ENCODE measurements at places on chromosomes 7 and 10. TPM values are rescaled to one million over a fixed set of nuclear protein-coding genes. Genes with fewer than 3 reads are reported as not detected.
A peak's percentile ranks its signal among the peaks of the same experiment; 100 is the strongest.

The TLX1 gene
- total RNA-seq = not detected

The LRWD1 gene
- 11.0 TPM for total RNA-seq

The HHEX gene
- 6.1 TPM for total RNA-seq

The PNLIPRP2 gene
- not detected for total RNA-seq

The CFAP70 gene
- total RNA-seq = 1.5 TPM

The ANKRD7 gene
- 1.5 TPM for total RNA-seq

The ASB13 gene
- total RNA-seq = 17.4 TPM

The LRRC18 gene
- total RNA-seq = not detected

The TMEM236 gene
- not detected for total RNA-seq

The EPO gene
- not detected for total RNA-seq

DNA sequence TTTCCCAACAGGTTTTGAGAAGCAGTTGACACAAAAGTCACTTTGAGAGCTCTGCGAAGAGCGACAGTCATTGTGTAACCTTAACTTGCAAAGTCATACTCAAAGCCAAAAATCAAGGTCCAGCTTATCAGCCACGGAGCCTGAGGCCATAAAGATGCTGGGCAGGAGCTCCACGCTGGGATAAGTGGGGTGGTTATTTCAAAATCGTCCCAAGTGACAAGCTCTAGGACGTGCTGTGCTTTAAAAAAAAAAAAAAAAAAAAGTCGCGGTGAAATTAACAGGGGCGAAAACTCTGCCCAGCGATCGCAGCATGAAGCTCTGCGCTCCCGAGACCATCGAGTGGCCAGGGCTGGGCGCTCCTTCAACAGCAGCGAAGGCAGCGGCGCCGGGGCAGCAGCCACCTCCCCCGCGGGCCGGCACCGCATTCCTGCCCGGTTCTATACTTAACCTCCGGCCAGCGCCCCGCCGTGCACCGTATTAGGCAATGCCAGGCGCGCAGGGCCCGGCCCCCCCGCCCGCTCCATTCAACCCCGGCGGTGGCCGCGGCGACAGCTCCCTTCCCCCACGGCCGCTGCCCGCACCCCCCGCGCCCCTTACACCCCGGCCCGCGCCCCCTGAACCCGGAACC, 657 bp downstream of the HACD1 start:
- no peaks in the 10 kb centered on the region for H3K36me3 ChIP-seq
- no peaks in the 10 kb centered on the region for H3K27me3 ChIP-seq
- peaks cover 11% of the 10 kb centered on the region for H3K4me1 ChIP-seq
- H3K4me3 ChIP-seq = peak overlapping the region; percentile 97
- H3K27ac ChIP-seq = peak overlapping the region; percentile 80

GRCh38 chr7:139661043-139661440, 116.8 kb downstream of the HIPK2 start:
- DNase-seq = no peak
- no peaks in the 10 kb centered on the region for H3K27me3 ChIP-seq
- H3K4me3 ChIP-seq = no peak overlapping the region
- H3K36me3 ChIP-seq = no peaks in the 10 kb centered on the region

GRCh38 chr10:44384601-44385025, 284 bp downstream of the CXCL12 start:
- peak overlapping the region; percentile 86 for H3K4me3 ChIP-seq
- H3K27ac ChIP-seq = peak overlapping the region; percentile 79
- no peaks in the 10 kb centered on the region for H3K27me3 ChIP-seq
- peak; percentile 81 for DNase-seq

DNA sequence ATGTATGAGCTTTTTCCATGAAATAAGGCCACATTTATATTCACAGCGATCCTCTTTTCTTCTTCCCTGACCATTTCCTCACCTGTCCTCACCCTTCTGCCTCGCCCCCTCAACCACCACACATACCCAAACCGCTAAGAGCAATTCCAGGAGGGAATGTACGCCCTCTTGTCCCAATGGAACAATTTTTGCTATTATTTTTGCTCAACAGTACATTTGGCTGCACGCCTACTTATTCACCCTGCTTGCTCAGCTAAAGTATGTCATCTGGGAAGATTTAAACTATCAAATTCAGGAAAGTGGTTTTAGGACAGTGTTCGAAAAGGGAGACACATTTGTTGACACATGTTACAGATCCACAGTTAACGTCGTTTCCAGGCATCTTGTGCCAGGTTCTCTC, 252.7 kb downstream of the NEBL start:
- H3K36me3 ChIP-seq = no peaks in the 10 kb centered on the region
- no peaks in the 10 kb centered on the region for H3K27me3 ChIP-seq
- DNase-seq = no peak

DNA sequence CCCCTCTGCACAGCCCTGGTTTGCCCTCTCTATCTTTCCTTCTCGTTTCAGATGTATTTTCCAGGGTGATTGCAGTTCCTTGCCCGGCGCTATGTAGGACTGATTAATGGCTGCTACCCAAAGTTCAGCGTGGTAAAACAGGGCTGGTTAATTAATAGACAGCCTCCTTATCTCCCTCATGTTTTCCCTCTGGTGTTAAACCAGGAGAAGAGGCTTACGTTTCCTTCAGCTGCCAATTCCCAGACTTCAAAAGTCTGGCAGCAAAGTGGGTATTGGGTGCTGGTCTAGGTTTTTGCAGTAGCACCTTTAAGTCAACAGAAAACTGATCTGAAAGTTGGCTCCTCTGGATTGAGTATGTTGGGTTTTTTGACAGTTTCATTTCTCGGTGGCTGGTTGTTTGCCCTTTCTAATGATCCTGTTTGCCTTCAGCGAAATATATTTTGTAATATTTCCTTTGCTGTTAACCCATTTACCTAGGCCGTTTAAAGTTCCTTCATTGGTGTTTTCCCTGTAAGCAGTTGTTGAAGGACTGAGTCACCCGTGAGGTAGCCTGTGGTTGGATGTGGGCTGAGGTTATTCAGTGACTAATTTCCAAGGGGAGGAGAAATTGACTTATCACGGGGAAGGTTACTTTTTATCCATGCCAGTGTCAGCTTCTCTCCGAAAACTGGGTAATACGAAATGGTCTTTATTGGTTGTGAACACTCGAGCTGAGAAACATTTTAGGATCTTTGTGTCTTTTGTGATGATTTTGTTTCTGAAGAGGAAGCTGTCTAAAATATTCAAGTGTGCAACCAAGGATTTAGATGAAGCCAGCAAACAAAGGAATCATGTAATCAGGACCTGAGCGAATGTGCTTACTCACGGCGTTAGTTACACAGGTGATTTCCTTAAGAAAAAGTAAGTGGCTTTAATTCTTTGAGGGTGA, 257.2 kb downstream of the KIAA1217 start:
- H3K27me3 ChIP-seq = no peaks in the 10 kb centered on the region
- H3K4me3 ChIP-seq = no peak overlapping the region
- peak overlapping the region; percentile 70 for H3K27ac ChIP-seq
- H3K36me3 ChIP-seq = no peaks in the 10 kb centered on the region
- no peak for DNase-seq

DNA sequence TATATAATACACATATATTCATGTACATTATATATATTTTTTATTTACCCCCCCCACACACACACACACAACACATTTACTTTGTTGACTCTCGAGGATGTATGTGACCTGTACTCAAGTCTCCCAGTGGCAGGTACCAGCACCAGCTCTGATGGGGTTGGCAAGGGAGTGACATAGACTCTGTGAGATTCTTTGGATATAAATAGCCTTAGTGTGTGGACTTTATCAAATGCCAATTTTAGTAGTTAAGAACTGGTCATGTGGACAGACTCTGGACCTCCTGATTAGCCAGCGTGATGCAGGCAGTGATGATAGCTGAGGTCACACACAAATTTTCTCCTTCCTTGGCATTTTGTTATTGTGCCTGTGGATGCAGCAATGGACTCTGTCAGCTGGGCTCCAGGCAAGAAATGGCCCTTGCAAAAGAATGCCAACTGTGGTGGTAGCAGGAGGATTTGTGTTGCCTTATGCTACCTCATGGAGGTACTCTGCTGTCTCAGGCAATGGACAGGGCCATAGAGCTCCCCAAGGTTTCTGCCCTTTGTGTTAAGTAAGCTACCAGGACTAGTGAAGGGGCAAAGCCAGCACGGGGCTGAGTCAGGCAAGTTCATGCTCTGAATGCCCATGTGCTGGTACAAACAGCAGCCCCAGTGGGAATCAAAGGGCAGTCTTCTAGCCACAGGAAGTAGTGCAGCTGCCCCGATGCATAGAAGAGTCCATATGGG, 224.6 kb upstream of the ZWINT start:
- H3K27ac ChIP-seq = no peak overlapping the region
- no peaks in the 10 kb centered on the region for H3K4me1 ChIP-seq
- H3K27me3 ChIP-seq = no peaks in the 10 kb centered on the region

DNA sequence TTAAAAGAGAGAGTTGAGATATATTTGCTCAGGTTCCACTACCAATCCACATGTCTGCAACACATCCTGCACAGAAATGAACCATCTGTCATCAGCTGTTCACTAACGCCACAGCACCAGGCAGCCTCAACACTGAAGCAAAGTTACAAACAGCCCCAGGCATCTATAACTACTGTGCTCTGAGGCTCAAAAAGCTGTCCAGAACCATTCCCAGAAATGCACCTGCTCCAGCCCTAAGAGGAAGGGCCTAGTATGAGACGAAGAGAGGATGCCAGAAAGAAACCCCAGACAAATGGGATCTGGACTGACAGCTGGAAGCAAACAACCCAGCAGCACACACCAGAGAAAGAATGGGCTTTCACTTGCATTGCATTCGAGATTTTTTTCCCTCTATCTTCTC, 159.3 kb downstream of the ELMO1 start:
- H3K36me3 ChIP-seq = no peaks in the 10 kb centered on the region
- H3K4me1 ChIP-seq = peaks cover 41% of the 10 kb centered on the region
- no peaks in the 10 kb centered on the region for H3K27me3 ChIP-seq
- no peak for DNase-seq
- no peak overlapping the region for H3K4me3 ChIP-seq

- no peaks in the 10 kb centered on the region for H3K27me3 ChIP-seq
- no peaks in the 10 kb centered on the region for H3K4me1 ChIP-seq
- no peaks in the 10 kb centered on the region for H3K36me3 ChIP-seq
- no peak overlapping the region for H3K4me3 ChIP-seq
- DNase-seq = no peak
- H3K27ac ChIP-seq = no peak overlapping the region
Measured at GRCh38 chr10:132912713-132913558, 29.4 kb downstream of the CFAP46 start.

- no peak overlapping the region for H3K4me3 ChIP-seq
- no peak overlapping the region for H3K27ac ChIP-seq
- no peaks in the 10 kb centered on the region for H3K27me3 ChIP-seq
- H3K36me3 ChIP-seq = no peaks in the 10 kb centered on the region
- DNase-seq = no peak
Measured at GRCh38 chr7:149783386-149784250, 10.2 kb upstream of the ZNF467 start.

DNA sequence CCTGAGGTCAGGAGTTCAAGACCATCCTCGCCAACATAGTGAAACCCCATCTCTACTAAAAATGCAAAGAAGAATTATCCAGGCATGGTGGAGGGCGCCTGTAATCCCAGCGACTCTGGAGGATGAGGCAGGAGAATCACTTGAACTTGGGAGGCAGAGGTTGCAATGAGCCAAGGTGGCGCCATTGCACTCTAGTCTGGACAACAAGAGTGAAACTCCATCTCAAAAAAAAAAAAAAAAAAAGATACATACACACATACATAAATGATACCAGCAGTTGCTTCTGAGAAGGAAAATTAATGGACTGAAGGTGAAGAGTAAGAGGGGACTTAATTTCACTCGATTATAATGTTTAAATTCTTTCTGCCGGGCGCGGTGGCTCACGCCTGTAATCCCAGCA, 40.2 kb upstream of the PAX2 start:
- DNase-seq = no peak
- no peak overlapping the region for H3K4me3 ChIP-seq
- H3K4me1 ChIP-seq = peaks cover 6% of the 10 kb centered on the region
- no peaks in the 10 kb centered on the region for H3K27me3 ChIP-seq
- H3K27ac ChIP-seq = no peak overlapping the region

GRCh38 chr7:142670511-142670910, 78.8 kb upstream of the PRSS1 start:
- no peak for DNase-seq
- no peaks in the 10 kb centered on the region for H3K27me3 ChIP-seq

- no peaks in the 10 kb centered on the region for H3K36me3 ChIP-seq
- H3K4me1 ChIP-seq = no peaks in the 10 kb centered on the region
Measured at GRCh38 chr7:146660839-146661238, 544.2 kb downstream of the CNTNAP2 start.

DNA sequence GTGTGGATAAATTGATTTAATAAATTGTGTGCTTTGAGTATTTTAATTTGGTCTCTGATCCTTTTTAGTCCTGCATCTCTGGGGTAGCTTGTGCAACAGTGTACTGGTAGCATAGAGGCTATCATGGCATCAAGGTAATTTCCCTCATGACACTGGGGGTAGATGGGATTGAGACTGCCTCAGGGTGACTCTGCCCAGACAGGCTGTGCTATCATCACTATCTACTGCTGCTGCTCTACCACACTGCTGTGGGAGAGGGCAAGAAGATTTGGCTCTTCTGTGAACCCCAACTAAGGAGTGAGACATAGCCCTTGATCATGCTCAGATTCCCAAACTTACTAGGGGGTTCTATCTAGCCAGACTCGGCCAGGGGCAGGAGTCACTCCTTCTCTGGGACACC, 43.6 kb upstream of the JAZF1 start:
- H3K4me3 ChIP-seq = no peak overlapping the region
- H3K4me1 ChIP-seq = no peaks in the 10 kb centered on the region
- H3K36me3 ChIP-seq = no peaks in the 10 kb centered on the region
- H3K27ac ChIP-seq = no peak overlapping the region

GRCh38 chr10:100655760-100656421, 89.5 kb upstream of the PAX2 start:
- no peaks in the 10 kb centered on the region for H3K36me3 ChIP-seq
- H3K4me3 ChIP-seq = no peak overlapping the region
- peaks cover 27% of the 10 kb centered on the region for H3K4me1 ChIP-seq
- no peak overlapping the region for H3K27ac ChIP-seq

- no peak overlapping the region for H3K4me3 ChIP-seq
- peaks cover 26% of the 10 kb centered on the region for H3K4me1 ChIP-seq
- H3K27ac ChIP-seq = peak overlapping the region; percentile 46
- no peak for DNase-seq
Measured at GRCh38 chr7:159094023-159094740, 50.5 kb downstream of the VIPR2 start.

- peaks cover 5% of the 10 kb centered on the region for H3K27me3 ChIP-seq
- H3K27ac ChIP-seq = no peak overlapping the region
- H3K4me3 ChIP-seq = no peak overlapping the region
Measured at GRCh38 chr10:132786884-132787494, 1.0 kb upstream of the NKX6-2 start.

GRCh38 chr10:15084502-15084922, 4.1 kb downstream of the ACBD7 start:
- H3K36me3 ChIP-seq = no peaks in the 10 kb centered on the region
- H3K4me1 ChIP-seq = peaks cover 18% of the 10 kb centered on the region
- peak overlapping the region; percentile 30 for H3K27ac ChIP-seq
- H3K4me3 ChIP-seq = peak overlapping the region; percentile 38
- no peaks in the 10 kb centered on the region for H3K27me3 ChIP-seq
- DNase-seq = no peak
